ENCODE measurements at places on chromosomes 7 and 10.

GRCh38 chr10:133274751-133275683 is 1.7 kb downstream of the ADAM8 start:
- DNase-seq: peak; percentile 81

GRCh38 chr7:38938589-38938988 is 29.6 kb upstream of the VPS41 start:
- DNase-seq: no peak

DNA sequence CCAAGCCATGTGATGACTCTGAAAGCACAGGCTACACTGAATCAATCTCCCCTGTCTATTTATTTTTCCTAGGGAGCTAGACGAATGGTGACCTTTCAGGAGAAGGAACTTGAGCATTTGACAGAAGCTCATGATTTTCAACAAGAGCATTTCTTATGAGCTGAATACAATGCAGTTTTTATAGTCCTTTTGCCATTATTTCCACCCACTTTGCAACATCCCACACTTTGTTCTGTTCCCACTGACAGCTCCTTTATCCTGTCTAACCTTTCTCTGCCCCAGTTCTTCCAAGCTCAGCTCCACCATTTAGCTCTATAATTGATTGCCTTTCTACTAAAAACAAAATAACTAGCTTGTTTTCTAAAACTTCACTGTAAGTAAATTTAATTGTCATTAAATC is 91.9 kb upstream of the PRSS1 start:
- DNase-seq: no peak

- DNase-seq: no peak
Measured at GRCh38 chr10:76415554-76415953, 984.1 kb downstream of the LRMDA start.

DNA sequence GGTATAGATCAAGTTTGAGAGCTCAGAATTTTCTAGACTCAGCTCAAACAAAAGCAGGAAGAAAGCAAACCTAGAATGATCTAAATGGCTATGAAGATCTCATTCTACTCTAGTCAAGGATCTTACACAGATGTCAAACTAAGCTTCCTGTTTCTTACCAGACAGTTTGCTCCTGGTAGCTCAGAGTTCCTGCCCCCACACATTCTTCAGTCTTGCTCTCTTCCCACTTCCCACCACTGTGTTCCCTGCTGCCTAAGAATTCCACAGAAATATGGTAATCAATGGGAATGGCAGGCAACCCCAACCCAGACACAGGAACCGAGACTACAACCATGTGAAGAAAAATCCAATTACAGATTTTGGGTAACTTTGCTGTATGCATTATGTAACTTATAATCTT is 133.4 kb upstream of the PTN start:
- no peak for DNase-seq

- no peak for DNase-seq
Measured at GRCh38 chr7:7681936-7682329, 36.5 kb downstream of the RPA3 start.

DNA sequence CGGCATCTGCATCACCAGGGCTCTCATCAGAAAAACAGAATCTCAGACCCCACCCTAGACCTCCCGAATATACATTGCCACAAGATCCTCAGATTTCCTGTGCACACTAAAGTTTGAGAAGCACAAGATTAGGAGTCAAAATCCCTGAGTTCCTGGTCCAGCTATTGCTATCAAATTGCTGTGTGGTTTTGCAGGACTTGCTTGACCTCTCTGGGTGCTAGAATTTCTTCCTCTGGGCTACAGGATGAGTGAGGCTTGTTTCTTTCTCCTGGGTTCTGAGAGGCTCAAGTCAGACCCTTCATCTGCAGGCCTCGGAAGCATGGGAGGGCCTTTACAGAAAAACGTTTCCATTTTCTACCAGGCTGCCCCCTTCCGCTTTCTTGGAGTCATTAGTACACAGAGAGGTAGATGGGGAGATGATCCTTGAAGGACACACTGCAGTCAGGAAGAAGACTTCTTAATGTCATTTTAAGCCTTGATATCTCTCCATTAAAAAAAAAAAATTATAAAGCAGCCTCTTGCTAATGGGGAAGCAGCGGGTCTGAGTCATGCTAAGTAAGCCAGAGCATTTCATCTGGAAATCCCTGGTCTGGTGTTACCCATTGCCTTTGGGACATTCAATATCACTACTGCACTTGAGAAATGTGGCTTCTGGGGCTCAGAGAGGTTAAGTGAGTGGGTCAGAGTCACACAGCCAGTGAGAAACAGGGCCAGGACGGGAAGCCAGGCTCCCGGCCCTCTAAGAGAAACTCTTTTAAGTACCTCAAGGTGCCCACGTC is 173.5 kb downstream of the KCNMA1 start:
- no peak for DNase-seq

DNA sequence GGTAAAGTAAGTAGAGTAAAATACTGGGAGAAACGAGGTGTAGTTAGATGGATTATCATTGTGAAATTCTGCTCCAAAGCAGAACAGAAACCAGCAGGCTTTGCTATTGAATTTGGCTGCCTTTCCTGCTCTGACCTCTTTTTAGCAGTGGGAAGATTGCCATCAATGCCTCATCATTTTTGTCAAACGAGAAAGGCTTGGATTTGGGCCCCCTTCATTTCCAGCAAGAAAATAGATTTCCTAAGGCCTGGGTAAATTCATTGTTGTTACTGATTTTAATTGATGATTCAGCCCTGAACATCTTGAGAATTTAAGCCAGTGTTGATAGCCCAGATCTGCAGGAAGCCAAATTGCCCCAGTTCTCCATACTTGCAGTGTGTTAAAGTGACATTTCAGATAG is 35.2 kb upstream of the ASAH2 start:
- DNase-seq: no peak

GRCh38 chr7:154929006-154929726 is 73.8 kb downstream of the PAXIP1 start:
- peak; percentile 37 for DNase-seq

DNA sequence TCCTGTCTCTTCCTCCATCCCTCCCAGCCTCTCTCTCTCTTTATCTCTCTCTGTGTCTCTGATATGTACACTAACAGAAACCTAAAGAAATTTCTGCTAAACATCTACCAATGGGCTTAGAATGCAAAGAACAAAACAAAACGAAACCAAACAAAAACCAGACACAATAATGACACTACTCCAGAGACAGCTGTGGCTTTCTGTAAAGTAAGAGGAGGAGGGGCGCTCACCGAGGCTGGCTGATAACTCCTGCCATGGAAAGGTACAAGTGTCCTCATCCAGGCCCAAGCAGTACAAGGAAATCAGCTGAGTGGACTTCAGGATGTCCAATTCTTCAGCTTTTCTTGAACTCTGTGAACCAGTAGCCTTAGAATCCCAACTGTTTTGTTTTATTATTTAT is 70.4 kb upstream of the FZD8 start:
- DNase-seq: no peak

GRCh38 chr10:78301891-78302738 is 268.5 kb downstream of the RPS24 start:
- no peak for DNase-seq

- DNase-seq: no peak
Measured at GRCh38 chr7:121940918-121941317, 68.0 kb downstream of the PTPRZ1 start.

GRCh38 chr10:6050801-6051445 is 11.2 kb downstream of the IL2RA start:
- peak; percentile 36 for DNase-seq

- DNase-seq: peak; percentile 79
Measured at GRCh38 chr10:5446390-5446926, 34.1 kb downstream of the NET1 start.

- no peak for DNase-seq
Measured at GRCh38 chr10:78390051-78390450, 356.4 kb downstream of the RPS24 start.

DNA sequence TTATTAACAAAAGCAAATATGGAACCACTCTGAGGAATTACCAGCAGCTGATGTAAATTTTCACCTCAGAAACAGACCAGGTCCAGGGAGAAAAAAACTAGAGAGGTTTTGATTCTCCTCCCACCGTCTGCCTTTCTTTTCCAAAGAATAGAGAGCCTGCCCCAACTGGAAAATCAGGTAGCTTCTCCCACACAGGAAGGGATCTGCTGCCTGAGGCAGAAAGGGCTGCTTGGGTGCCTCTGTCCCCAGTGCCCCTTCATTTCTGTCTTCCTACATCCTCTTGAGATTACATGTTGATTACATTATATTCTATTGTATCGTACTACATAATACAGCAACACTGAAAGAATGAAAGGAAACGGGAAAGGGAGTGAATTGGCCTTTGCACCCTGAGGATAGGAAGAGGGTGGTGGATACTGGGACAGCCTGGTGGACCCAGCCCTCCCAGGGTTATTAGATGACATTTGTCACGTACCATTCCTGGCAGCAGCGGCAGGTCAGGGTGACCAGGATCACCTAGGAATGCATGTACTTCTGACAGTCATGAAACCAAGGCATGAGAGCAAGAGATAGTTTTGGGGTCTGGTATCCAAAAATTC is 8.9 kb downstream of the ST8SIA6 start:
- no peak for DNase-seq

DNA sequence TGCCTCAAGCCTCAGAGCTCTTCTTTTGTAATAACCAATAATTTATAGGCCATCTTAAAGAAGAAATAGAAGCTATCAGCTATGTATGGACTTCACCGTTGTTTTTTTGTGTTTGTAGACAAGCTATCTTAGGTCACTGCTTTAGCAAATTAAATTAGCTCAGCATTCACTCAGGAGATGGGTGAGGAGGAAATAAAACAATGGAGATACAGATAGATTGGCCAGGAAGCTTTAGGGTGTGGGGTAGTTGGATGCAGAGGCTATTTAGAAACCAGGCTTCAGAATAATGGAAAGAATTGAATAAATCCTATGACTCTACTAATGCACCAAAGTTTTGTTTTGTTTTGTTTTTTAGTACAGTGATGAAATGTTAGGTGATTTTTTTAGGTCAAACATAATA is 66.1 kb downstream of the MDFIC start:
- no peak for DNase-seq

GRCh38 chr10:9994131-9994530 is 1023.5 kb upstream of the CELF2 start:
- no peak for DNase-seq

- no peak for DNase-seq
Measured at GRCh38 chr7:92391071-92391470, 56.2 kb upstream of the GATAD1 start.

DNA sequence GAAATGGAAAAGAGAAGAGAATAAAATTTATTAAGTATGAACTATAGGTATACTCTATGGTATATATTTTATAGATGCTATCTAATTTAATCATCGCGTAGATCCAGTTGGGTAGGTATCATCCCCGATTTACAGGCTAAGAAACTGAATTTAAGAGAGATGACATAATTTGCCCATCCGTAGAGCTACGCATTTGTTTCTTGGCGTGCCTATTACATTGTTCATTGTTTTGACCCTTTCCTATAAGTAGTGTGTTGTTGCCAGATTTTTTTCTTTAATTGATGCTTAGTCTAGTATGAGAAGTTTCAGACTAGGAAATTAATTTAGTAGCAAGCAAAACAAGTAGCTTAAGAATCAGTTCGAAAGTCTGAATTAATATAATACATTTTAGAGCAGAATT is 205.7 kb upstream of the NPSR1 start:
- peak; percentile 2 for DNase-seq

DNA sequence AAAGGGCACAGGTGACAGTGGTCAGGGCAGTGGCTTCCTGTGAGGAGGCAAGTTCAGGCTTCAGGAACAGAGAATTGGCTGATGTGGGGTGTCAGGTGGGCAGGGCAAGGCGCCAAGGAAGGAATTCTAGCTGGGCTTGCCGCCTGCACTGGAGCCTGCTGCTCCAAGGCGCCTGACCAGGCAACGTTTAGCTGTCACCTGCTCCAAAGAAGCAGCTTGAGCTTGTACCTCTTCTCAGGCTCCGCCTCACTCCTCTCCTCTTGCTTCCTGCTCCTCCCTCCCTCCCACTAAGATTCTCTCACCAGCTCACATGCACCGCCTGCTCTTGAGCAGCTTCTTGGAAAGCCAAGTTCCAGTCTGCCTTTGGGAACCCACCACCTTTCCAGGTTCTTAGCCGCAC is 187.4 kb upstream of the GRB10 start:
- DNase-seq: no peak

DNA sequence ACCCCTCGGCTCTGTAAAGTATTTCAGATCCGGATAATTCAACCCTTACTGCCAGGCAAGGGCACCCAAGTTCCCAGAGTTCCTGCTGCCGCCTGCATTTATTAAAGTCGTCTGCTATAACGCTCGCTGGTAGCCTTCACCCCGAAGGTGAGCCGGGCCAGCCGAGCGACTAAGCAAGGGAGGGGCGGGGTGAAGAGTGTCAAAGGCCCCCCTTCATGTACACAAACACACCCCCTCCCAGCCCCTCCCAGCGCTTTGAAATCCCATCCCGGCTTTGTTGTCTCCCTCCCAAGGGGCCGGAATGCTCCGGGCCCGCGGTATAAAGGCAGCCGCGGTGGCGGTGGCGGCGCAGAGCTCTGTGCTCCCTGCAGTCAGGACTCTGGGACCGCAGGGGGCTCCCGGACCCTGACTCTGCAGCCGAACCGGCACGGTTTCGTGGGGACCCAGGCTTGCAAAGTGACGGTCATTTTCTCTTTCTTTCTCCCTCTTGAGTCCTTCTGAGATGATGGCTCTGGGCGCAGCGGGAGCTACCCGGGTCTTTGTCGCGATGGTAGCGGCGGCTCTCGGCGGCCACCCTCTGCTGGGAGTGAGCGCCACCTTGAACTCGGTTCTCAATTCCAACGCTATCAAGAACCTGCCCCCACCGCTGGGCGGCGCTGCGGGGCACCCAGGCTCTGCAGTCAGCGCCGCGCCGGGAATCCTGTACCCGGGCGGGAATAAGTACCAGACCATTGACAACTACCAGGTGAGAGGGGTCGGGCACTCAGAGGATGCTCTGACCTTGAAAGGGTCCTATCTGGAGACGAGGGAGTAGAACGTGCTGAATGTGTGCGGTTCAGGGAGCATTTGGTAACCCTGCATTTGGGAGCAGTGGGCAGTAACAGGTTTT is at the start of gene DKK1:
Gene DKK1, plus strand, starts transcription at position 349 of the 889 bp plus-strand sequence. Its CDS starts 154 bp downstream, at position 503.
- DNase-seq: peak; percentile 87

- no peak for DNase-seq
Measured at GRCh38 chr10:8194050-8194449, 139.6 kb downstream of the GATA3 start.

GRCh38 chr10:11144626-11145494 is 127.2 kb downstream of the CELF2 start:
- DNase-seq: no peak

- DNase-seq: peak; percentile 5
Measured at GRCh38 chr7:87058744-87059524, 520 bp downstream of the ELAPOR2 start.

DNA sequence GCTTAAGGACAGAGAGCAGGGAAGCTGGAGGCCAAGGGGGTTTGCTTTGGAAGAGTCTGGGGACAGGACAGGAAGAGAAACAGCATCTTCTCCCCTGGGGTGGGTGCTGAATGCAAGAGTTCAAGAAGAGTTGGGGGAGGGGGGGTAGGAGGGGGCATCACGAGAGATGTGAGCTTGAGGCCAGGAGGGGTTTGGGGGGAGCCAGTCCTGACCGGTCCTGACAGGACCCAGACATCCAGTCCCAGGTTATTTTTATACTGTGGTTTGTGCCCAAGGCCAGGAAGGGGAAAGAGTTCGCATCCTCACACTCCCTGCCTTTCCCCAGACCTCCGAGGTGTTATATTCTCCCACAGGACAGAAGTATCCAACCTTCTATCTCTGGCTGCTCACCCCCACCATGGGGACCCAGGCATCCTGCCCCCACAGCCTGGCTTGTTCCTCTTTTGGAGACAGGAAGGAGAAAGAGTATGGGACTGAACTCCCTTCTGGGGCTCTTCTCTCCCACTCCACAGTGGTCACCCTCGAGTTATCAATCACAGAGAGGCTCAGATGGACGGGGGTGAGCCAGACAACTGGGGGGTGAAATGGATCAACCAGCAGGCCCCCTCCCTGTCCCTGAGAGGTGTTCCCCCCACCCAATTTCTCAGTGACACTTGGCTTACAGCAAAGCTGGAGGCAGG is 2.8 kb downstream of the TSC22D4 start:
- no peak for DNase-seq
